ENCODE measurements at places on chromosomes 1 and 21. TPM values are rescaled to one million over a fixed set of nuclear protein-coding genes. Genes with fewer than 3 reads are reported as not detected.

Gene LRRC7
- 0.20 TPM for total RNA-seq

Gene DYNLT4
- not detected for total RNA-seq

Gene CD48
- not detected for total RNA-seq

Gene LCE2C
- not detected for total RNA-seq

Gene VAV3
- total RNA-seq: 1.1 TPM

Gene CFHR4
- not detected for total RNA-seq

Gene OR2T1
- not detected for total RNA-seq

Gene FAM163A
- 0.17 TPM for total RNA-seq

Gene NIPAL3
- 23.0 TPM for total RNA-seq

Gene BTBD19
- total RNA-seq: 1.5 TPM

Gene CNR2
- total RNA-seq: not detected

Gene EFNA1
- total RNA-seq: 18.1 TPM

Gene ZNF684
- 3.4 TPM for total RNA-seq

Gene ATP6V1G3
- not detected for total RNA-seq

Gene SLAMF6
- total RNA-seq: not detected

Gene GCSAML
- total RNA-seq: not detected

Gene SPRR1A
- not detected for total RNA-seq

Gene S100A8
- total RNA-seq: not detected

Gene LGR6
- 0.46 TPM for total RNA-seq

Gene CRYBG2
- total RNA-seq: not detected
